GM12892 (cell line): ENCODE measurements at places on chromosomes 2 and 18.

GRCh38 chr2:99127981-99128380 lies 13.5 kb upstream of the C2orf15 start:
- DNase-seq = no peak

DNA sequence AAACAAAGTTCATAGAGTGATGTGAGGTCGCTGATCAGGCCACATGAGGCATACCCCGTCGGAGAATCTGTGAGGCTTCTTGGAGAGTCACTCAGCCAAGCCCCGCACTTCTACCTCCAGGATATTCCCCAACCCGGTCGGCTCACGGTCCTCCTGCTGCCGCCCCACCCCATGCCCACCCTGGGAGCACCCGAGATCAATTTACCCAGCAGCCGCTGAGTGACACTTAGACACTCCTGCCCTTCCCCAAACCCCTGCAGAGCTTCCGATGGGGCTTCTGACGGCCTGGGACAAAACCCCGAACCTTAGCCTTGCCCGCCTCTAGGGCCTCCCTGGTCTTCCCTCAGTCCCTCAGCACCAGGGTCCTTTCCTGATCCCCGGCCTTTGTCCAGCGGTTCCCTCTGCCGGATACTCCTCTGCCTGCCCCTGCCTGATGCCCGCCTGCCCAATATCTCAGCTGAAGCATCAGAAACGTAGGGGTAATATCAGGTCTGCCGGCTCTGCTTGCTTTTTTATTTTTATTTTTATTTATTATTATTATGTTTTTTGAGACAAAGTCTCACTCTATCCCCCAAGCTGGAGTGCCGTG lies 18.9 kb upstream of the OTOS start:
- no peak for DNase-seq

DNA sequence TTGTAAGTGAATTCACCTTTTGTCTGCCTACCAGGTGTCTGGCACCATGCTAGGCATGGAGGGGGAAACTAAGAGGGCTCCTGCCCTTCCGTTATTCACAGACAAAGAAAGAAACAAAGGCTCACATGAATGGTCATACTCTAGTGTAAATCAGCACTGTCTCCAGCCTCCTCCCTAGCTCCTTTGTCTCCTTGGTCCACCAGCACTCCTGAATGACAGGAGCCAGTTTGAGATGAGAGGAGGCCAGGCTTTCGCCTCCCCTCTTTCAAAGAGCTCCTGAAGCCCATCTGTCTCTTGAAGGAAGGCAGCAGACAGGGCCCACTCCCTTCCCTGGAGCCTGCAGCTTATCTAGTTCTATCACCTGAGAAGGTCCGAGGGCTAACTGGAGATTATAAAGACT lies 18.7 kb downstream of the SATB2 start:
- DNase-seq = no peak

GRCh38 chr2:25673300-25674076 lies at the start of gene DTNB:
DTNB (minus strand) TSS chr2:25673577; CDS start chr2:25652660, 20,917 bp downstream.
- DNase-seq = peak; percentile 69

- no peak for DNase-seq
Measured at GRCh38 chr2:48719480-48720177, 35.9 kb downstream of the LHCGR start.
